ENCODE measurements at places on chromosomes 12 and 14.

DNA sequence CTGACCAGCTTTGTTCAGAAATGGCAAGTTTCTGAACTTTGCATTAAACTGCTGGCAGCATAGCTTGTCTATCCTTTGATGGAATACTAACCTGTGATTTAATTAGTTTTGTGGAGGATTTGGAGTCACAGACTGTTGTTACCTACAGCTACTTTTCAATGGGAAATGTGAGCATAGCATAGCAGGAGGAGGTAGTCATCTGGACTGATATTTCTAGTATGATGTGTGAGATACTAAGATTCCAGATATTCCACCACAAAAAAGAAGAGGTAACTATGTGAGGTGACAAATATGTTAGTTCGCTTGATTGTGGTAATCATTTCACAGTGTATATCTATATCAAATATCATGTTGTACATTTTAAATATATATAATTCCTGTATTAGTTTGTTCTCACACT, 833.0 kb downstream of the SLC6A15 start:
- no peak for DNase-seq

GRCh38 chr14:65936342-65936975, 523.9 kb downstream of the FUT8 start:
- no peak for DNase-seq

- no peak for DNase-seq
These were observed 25.5 kb upstream of the BCDIN3D start for GRCh38 chr12:49868449-49868848.

- DNase-seq, result peak; percentile 30
These were observed 113.4 kb downstream of the CRADD start for GRCh38 chr12:93790472-93791152.

GRCh38 chr12:114011711-114012110, 45.6 kb upstream of the RBM19 start:
- DNase-seq, result no peak
